ENCODE measurements at places on chromosomes 7 and 10. TPM values are rescaled to one million over a fixed set of nuclear protein-coding genes. Genes with fewer than 3 reads are reported as not detected.

The STEAP1 gene
- 0.31 TPM for total RNA-seq

The DPYSL4 gene
- 19.9 TPM for total RNA-seq

The TBX20 gene
- not detected for total RNA-seq

The GATAD1 gene
- total RNA-seq = 32.9 TPM

The GBX1 gene
- total RNA-seq = not detected

The CLRN3 gene
- total RNA-seq = not detected

The CRTAC1 gene
- total RNA-seq = 0.37 TPM

DNA sequence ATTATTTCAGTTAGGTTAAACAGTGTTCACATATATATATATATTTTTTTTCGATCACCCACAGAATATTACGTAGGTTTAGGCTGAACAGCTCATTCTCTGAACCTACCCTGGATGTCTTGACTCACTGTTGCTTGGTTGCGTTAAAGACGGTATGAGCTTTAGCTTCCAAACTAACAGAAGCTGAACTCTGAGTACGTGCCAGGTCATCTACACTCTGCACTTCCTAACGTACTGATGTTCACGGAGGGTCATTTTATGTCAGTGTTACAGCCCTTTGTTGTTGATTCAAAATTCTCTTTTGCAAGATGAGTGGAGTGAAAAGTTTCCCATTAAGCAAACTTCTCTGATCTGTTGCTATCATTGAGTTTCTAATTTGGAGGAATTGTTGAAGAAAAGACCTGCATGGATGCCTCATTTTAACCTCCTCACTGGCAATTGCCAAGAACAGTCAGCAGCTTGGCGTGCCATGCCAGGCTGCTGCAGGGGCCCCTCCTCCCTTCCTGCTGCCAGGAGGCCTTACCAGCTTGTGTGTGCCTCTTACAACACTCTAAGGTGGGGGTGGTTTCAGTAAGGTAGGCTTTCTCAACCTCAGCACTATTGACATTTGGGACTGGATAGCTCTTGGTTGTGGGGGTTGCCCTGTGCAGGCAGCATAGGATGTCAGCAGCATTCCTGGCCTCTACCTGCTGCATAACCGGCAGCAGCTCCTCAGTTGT, 44.3 kb downstream of the INSYN2A start:
- no peak for DNase-seq

- no peak for DNase-seq
Measured at GRCh38 chr7:31970501-31970900, 99.7 kb downstream of the PDE1C start.

DNA sequence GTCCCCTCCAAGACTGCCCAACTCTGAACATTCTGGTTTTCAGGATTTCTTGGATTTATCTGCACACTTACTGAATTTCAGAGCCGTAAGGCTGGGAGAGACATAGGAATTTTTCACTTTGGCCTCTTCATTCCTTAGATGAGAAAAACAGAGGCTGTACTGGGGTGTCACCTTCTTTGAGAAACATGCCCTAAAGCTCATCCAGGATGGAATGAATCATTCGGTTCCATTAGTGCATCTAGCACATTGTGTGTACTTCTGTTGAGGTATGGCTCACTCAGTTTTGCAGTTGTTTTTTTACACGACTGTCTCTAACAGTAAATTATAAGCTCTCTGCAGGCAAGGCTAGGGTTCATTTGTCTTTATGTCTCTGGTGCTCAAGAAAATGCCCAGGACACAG, 383.4 kb downstream of the GATA3 start:
- DNase-seq = no peak

DNA sequence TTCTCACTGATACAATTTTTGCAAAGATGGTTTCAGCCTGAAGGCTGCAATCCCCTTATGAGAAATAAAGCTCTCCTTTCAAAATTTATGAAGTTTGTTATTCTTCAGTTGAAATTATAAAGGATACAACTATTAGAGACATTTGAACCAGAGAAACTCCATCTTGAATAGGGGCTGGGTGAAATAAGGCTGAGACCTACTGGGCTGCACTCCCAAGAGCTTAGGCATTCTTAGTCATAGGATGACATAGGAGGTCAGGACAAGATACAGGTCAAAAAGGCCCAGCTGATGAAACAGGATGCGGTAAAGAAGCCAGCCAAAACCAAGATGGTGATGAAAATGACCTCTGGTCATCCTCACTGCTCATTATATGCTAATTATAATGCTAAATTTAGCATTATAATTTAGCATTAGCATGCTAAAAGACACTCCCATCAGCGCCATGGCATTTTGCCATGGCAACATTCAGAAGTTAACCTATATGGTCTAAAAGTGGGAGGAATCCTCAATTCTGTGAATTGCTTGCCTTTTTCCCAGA, 22.4 kb upstream of the IFIT1B start:
- no peak for DNase-seq

- DNase-seq = no peak
Measured at GRCh38 chr10:117425974-117426566, 50.8 kb upstream of the PDZD8 start.

- DNase-seq = no peak
Measured at GRCh38 chr10:9209105-9209798, 1154.8 kb downstream of the GATA3 start.

GRCh38 chr10:95628786-95629185, 27.7 kb downstream of the ALDH18A1 start:
- no peak for DNase-seq

GRCh38 chr10:86755740-86756510, 494 bp upstream of the BMPR1A start:
- DNase-seq = peak; percentile 96

GRCh38 chr7:116403265-116403664, 96.3 kb upstream of the CAV2 start:
- DNase-seq = no peak

GRCh38 chr7:139762886-139763285, 14.9 kb downstream of the HIPK2 start:
- no peak for DNase-seq

- DNase-seq = no peak
Measured at GRCh38 chr7:6386779-6387178, 61.0 kb downstream of the DAGLB start.

DNA sequence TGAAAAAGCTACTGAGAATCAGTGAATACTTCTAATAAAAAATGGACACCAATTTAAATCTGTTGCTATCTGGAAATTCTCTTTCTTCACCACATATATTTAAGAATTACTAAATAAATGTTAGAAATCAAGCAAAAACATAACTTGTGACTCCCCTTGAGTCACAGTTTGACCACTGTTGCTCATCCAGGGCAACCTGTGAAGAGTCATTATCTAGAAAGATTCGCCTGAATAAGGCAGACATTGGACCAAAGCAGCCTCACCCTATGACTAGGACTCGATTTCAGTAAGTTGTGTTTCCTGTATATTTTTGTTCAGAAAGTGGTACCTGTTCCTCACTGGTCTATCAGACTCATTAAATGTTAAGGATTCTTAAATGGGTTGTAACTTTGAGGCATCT, 572.4 kb downstream of the ATRNL1 start:
- no peak for DNase-seq

DNA sequence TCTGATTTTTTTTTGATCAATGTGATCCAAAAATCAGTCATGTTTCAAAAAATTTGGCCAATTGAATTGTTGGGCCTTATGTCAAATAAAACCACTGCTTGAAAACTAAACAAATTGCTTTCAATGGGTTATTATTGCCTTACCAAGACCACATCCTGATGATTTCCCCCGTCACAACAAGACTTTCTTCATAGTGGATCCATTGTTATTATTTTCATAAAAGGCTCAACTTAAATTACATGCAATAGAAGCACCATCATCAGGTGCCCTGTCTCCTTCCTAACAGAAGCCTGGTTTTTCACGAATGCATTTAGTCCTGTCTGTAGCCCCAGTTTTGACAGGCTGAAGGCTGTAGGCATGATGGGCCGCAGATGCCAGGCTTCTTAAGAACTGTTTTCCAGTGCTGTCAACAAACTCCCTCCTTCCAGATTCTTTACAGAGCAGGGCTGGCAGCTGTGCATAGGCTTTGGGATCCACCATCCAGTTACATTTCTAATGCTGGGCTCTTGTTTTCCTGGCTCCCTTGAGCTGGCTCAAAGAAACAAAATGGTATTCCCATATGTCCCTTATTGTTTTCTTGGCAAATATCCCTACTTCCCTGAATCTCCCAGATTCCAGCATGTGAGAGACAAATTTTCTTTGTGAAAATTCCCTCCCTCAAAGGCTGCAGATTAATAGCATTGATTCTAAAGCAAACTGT, 302.0 kb downstream of the TWIST1 start:
- no peak for DNase-seq

DNA sequence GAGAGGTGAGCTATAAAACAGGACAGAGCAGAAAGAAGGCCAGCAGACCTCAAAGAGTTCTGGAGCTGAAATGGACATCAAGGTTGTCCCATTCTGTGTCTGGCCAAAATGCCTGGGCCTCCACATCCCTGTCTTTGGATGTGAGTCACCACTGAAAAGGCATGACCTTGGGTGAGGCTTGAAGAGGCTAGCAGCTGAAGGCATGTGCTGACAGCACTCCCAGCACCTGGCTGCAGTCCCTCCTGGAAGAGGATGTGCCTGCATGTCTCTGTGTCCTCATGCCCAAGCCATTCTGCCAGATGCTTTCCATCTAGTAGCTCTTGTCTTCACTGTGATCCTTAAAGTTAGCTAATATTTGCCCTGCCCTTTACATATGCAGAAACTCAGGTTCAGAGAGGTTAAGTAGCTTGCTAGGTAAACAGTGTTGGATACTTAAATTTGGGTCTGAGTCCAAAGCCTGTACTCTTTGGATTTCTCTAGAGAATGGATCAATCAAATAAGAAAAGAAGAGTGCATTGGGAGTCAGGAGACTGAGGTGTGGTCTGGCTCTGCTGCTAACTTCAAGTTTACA, 35.8 kb downstream of the HECW1 start:
- DNase-seq = no peak

GRCh38 chr7:140005754-140006503, 56.8 kb downstream of the PARP12 start:
- DNase-seq = peak; percentile 64

GRCh38 chr7:29105752-29106668, 40.3 kb downstream of the CPVL start:
- no peak for DNase-seq

GRCh38 chr7:143351060-143351459, 11.5 kb downstream of the FAM131B start:
- no peak for DNase-seq

DNA sequence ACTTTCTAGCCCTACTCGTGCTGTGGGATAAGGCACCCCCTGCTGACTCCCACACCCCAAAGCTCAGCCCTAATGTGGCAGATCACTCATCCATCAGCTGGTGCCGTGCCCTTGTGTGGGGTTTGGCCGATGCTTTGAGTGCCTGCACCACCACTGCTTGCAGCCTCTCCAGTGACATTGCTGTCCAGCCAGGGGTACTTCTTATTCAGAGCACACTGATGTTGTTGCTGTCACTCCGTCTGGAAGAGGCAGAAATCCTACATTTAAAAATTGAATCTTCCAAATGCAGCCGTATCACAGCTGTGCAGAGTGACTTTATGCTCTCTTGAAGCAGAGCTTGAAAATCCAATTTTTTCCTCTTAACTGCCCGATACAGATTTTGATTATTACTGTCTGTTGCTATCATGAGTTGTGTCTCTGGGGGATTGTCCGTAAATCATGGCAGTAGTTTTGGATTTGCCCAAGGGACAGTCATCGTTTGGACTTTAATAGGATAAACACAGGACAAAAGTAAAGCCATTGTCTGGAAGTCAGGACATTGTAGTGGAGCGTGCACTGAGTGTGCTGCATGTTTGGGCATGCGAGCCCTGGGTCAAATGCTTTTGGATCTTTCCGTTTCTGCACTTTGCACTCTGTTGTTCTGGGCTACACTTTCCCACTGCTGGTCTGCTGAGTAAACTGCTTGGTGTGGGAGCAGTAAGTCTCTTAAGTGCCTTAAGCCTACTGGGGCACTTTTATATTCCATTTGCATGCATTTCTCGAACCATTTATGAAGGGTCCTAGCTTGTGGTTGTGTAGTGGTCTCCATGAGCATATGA, 128.2 kb downstream of the DOCK1 start:
- DNase-seq = no peak

GRCh38 chr7:20661884-20662283, 46.4 kb downstream of the ABCB5 start:
- DNase-seq = no peak

- no peak for DNase-seq
Measured at GRCh38 chr10:106873770-106874603, 290.5 kb downstream of the SORCS1 start.

DNA sequence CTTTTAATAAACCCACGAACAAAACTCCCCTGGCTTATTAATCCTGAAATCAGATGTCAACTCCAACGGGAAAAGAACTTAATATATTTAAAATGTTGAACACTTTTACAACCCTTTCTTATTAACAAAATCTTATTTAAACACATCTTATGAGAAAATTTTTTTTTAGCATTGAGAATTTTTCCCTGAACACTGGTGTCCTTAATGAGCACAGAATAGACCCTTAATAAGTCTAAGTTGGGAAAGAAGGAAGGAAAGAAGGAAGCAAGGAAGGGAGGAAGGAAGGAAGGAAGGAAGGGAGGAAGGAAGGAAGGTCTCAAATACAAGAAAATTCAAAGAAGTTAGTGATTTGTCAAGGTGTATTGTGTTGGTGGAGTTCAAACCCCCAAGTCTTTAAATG, 129.2 kb upstream of the COL1A2 start:
- DNase-seq = no peak

Data from chondrocyte (in vitro differentiated cells).